Activated T-cell treated with anti-CD3 and anti-CD28 coated beads for 48 hours (primary cell): ENCODE measurements at places on chromosomes 3 and 15.

DNA sequence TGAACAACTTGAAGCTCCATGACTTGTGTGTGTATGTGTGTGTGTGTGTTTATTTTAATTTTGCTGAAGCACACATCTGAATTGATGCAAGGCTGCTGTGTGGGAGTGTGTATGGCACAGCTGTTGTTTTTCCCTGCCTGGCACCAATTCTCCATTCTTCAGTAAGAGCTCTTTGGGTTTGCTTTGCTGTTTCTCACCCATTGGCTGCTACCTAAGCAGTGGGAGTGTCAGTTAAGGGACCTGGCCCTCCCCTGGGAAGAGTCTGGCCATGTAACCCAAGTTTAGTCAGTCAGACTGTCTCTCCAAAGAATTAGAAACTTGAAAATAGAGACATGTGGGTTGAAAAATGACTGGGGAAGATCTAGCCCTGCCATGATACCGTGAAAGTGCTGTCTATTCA is 126.2 kb upstream of the SYNPR start:
- DNase-seq, result no peak

DNA sequence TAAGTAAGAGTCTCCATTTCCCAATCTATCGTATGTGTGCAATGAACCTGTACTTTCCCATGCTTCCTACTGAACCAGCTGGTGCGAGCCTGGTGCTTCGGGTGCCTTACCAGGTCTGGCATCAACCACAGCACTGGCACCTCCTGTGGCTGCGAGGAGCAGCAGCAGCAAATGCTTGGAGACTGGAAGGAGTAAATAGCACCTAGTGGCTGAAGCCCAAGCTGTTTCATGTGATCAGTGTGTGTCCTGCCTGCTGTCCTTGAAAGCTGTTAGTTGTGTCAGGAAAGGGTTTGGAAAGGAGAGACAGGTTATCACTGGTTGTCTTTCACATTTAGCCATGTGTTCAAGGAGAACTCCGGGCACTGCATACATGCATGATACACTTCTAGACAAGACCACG is 31.8 kb downstream of the PCOLCE2 start:
- no peak for DNase-seq

DNA sequence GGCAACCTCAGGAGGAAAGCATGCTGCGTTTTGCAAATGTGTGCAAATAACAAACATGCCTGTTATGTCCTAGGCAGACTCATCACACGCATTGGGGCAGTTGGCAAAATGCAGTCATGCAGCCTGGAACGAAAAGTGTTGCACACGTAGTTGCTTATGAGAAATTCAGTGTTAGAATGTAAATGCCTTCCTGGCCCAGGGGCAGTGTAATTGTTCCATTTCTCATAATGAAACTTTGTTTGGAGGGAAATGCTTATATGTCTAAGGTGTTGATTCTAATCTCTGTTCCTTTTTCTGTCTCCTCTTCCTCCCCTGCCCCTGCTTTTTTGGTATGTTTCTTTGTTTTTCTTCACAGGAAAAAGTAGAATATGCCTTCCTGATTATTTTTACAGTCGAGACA is 156.0 kb downstream of the CACNA1D start:
- DNase-seq, result no peak

DNA sequence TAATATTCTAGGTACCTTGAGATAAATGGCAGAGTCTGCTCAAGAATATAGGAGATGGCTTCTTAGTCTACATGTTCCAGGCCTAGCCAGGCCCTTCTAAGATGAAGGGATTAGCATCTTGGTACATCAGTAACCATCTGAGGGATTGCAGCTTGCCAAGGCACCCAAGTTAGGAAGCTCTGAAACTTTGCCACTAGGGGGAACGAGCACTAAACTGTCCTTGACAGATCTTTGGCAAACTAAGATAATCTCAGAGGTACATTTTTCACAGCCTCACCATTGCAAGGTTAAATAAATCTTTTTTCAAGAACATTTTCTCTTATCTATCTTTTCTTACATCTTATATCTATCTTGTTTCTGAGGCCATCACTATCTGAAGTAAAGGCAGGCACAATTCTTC is 351.2 kb downstream of the RAP2B start:
- DNase-seq, result no peak

- peak; percentile 18 for DNase-seq
Measured at GRCh38 chr15:77784361-77785292, 151.9 kb upstream of the LINGO1 start.

DNA sequence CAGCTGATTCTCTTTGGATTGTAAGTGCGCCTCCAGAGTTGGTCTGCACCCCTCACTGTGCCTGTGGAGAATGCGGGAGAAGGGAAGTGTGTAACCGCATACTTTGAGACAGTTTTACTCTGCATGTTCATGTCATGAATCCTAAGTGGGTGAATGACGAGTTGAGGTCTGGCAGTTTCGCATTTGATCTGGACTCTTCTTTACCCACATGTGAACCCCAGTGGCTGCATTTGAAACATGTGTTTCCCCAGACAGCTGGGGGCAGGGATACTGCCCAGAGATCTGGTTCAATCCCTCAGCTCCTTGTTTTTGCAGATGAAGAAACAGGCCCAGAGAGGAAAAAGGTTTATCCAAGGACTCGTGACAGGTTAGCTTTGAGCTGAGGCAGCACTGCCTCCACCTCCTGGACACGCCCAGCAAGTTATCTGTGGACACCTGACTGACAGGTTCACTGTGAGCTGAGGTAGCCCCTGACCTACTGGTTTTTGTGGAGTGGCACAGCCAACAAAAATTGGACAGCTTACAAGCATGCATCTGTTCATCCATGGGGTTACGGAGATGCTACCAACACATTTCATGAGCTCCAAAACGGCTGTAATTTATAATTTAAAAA is 207.3 kb downstream of the XXYLT1 start:
- no peak for DNase-seq

DNA sequence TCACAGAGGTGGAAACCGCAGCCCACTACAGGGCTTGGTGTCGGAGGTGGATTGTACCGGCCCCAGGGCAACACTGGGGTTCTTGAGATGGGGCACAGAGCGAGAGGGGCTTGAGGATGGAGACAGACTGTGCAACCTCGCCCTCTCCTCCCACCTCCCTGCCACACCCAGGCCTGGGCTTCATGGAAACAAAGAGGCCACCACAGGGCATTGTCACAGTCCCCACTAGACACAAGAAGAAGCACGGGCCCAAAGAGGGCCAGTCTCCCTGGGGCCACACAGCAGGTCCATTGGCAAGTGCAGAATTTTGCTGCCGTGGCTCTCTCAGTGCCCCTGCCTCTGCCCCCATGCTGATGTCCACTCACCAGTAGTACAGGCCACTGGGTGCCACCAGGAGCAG is 4.1 kb upstream of the CALML4 start:
- DNase-seq, result no peak

GRCh38 chr3:85783291-85783690 is 824.5 kb downstream of the CADM2 start:
- no peak for DNase-seq
